ENCODE measurements at places on chromosomes 5 and 9.

- no peak for DNase-seq
Measured at GRCh38 chr9:103625161-103625804, 468.8 kb upstream of the SMC2 start.

GRCh38 chr5:1098986-1099597, 12.8 kb downstream of the SLC12A7 start:
- DNase-seq, result no peak

GRCh38 chr9:112912636-112913035, 22.0 kb upstream of the SLC46A2 start:
- no peak for DNase-seq

GRCh38 chr5:170206216-170206615, 26.6 kb upstream of the C5orf58 start:
- DNase-seq, result no peak

GRCh38 chr9:99778308-99778707, 43.4 kb upstream of the NR4A3 start:
- DNase-seq, result no peak

DNA sequence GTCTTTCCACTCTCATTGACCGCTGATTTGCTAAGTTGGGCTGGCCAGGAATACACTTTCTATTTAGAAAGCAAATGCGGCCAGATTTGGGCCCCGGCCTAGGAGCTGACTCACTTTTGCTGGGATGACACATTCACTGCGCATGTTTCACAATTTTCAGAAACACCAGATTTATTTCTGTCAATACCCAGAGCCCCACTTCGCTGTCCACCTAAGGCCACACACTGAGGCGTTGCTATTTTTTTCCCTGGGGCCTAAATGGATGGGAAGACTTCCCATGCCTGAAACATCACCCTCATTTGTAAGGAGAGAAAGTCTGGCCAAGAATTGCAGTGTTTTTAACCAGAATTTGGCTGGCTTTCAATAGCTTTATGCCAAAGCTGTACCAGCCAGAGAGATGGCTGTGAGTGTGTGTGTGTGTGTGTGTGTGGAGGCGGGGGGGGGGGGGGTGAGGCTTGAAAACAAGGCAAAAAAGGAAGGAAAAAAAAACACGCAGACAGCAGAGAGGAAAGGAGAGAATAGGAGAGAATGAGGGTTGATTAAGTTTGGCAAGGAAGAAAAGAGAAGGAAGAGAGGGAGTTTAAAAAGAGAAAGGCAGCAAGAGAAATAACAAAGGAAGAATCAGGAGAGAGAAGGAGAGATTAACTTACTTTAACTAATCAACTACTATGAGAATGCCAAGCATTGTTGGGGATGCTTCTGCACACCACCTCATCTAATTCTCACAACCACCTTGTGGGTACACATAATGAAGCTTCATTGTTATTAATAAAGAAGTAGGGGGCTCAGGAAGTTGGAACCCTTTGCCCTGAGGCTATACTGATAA, 261.4 kb upstream of the KLF4 start:
- no peak for DNase-seq

DNA sequence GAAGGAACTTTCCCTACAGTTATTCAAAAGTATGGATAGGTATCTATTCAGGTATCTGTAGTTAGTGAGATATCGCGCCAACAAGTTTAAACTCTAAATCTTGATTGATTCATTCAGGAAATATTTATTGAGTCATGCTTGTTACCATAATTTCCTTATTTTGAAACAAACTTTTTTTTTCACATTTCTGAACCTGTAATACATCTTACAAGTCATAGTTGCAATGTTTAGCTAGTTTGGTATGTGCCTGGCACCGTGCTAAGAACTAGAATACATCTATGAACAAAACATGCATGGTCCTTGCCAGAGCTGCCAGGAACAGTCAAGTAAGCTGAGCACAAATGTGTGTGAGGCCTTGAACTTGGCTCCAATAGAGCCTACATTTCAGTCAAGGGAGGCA, 226.4 kb downstream of the PCSK5 start:
- DNase-seq, result no peak

DNA sequence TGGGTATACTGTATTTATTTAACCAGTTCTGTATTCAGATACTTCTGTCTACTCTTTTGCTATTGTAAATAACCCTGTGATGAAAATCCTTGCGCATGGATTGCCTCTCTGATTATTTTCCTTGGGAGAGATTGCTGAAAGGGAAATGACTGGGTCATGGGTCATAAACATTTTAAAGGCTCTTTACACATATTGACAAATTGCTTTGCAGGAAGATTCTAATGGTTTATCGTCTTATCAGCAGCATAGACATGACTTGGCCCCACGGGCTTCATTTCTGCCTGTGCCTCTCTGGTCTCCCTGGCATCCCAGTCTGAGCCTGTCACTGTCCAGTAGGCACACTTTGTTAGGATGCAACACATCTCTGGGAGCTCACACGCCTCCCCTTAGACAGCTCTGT, 52.3 kb downstream of the RGS3 start:
- DNase-seq, result no peak

DNA sequence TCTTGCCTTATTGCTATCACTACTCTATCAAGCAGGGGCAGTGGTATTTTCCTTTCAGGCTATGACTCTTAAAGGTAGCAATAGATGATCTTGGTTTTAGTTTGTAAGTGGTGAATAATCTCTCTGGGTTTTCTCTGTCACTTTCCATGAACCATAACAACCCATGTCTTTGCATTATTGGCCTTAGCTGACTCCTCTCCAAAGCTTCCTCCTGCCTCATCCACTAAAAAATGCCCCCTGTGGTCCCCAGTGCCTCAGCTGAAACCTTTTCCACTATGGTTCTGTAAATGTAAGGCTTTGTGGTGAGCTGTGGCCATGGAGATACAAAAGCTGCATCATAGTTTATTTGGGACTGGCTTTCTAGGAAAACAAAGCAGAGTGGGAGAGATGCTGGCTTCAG, 128.8 kb downstream of the GPBP1 start:
- no peak for DNase-seq

DNA sequence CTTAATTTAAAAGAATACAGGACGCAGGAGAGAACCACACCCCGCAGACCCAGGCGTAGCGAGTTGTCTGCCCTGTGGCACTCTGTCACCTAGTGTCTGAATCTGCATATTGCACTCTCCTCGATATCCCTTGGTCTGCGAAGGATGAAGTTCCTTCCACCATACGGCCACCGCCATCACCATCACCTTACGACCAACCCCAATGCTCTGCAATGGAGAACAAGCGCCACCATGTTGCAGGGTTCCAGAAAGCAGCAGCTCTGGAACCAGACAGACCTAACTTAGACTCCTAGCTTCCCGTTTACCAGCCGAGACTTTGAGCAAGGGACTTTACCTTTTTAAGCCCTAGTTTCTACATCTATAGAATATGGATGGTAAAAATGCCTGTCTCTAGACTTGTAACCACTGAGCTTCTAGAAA, 77.4 kb upstream of the DMRT1 start:
- DNase-seq, result no peak

DNA sequence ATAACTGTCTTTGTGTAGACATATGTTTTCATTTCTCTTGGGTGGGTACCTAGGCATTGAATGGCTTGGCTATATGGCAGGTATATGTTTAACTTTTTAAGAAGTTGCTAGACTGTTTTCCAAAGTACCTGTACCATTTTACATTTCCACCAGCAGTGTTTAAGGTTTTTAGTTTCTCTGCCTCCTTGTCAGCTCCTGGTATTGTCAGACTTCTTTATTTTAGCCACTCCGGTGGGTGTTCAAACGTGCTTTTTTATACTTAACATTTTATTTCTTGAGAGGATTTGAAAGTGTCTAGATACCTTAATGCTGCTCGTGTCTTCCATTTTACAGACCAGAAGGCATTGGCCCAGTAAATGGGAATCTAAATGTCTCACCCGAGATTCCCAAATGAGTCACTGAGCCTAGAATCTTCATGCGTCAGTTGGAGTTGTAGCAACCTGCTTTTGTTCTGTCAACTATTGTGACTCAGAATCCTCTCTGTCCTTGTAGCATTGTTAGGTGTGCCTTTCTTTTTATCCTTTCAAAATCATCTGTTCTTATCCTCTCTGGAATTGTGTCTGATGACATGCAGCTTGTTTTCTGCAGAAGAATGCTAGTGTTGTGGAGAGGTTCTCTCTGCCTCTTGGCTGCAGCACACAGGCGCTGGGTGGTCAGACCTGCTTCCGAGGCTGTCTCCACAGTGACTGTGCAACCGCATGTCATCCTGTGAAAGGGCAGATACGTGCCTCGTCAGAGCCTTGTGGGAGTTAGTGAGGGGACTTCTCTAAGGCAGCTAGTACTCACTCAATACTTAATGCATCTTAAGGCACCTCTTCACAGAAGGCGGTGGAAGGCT, 291.8 kb downstream of the AOPEP start:
- no peak for DNase-seq

- no peak for DNase-seq
Measured at GRCh38 chr9:72294936-72295335, 70.1 kb downstream of the ZFAND5 start.

DNA sequence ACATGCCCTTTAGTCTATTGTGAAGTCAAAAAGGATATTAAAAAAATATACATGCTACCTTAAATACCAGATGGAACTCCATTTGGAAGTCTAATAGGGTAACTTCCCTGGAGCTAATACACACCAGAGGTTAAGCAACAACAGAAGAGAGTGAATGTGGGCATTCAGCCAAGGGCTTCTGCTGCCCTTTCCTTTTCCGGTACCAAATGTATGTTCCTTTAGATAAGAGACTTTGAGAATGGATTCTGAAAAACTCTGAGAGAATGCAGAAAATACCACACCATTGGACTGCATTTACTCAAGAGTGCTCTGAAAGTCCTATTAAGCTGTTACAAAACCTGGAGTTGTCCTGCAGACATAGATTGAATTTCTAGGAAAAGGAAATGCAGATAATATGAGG, 23.8 kb upstream of the TRPM3 start:
- DNase-seq, result no peak

DNA sequence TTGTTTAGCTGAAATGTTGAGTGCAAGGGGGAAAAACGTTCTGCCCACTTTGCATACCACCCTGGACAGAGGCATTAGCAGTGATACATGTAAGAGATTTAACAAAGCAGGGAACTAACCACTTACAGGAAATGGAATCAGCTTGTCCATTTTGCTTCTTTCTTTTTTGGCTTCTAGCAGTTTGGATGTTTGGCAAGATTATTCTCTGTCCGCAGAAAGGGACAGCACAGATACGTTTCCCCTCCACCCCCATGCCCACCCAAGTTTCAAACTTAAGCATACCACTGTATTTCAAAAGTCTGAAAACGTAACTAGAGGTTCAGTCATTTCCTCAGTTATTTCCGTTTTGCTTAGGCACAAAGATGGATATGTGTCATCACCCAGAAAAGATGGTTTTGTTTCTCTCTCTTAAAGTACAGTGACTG, 118.4 kb downstream of the GDNF start:
- DNase-seq, result no peak

GRCh38 chr5:72101828-72102227, 5.4 kb upstream of the MAP1B start:
- no peak for DNase-seq

- no peak for DNase-seq
Measured at GRCh38 chr9:2664174-2665065, 42.8 kb downstream of the VLDLR start.

- DNase-seq, result no peak
Measured at GRCh38 chr5:128329386-128329939, 208.6 kb downstream of the FBN2 start.

- DNase-seq, result no peak
Measured at GRCh38 chr5:117138523-117138922, 563.9 kb upstream of the SEMA6A start.

- no peak for DNase-seq
Measured at GRCh38 chr9:93218671-93219420, 34.9 kb downstream of the WNK2 start.

GRCh38 chr5:603081-603998, 8.8 kb upstream of the CEP72 start:
- no peak for DNase-seq

- DNase-seq, result no peak
Measured at GRCh38 chr9:27538647-27539046, 9.0 kb upstream of the MOB3B start.

- DNase-seq, result no peak
Measured at GRCh38 chr5:129541648-129542251, 81.7 kb downstream of the ADAMTS19 start.

DNA sequence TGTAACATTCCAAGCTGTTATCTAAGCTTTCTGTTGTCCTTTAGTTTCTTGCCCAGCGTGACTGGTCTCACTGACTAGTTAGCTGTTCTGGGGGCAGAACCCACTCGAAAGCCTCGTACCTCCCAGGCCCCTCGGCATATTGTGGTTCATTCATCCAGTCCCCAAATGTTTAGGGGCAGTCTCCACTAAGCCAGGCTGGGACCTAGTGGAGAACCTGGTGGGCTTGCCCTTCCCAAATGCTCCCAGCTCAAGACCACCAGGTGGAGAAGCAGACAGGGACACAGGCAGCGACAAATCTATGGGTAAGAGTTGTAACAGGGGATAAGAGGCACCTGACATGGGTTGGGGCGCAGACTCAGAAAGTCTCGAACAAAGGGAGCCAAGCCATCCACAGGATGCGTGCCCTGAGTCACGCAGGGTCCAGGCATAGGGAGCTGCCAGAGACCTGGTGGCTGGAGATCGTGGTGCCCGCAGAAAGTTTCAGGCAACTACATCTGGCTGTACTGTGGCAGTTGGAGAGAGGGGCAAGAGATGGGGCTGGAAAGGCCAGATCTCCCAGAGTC, 851 bp upstream of the EEIG1 start:
- DNase-seq, result no peak

- DNase-seq, result no peak
Measured at GRCh38 chr9:75552941-75553340, 337.5 kb upstream of the PCSK5 start.

DNA sequence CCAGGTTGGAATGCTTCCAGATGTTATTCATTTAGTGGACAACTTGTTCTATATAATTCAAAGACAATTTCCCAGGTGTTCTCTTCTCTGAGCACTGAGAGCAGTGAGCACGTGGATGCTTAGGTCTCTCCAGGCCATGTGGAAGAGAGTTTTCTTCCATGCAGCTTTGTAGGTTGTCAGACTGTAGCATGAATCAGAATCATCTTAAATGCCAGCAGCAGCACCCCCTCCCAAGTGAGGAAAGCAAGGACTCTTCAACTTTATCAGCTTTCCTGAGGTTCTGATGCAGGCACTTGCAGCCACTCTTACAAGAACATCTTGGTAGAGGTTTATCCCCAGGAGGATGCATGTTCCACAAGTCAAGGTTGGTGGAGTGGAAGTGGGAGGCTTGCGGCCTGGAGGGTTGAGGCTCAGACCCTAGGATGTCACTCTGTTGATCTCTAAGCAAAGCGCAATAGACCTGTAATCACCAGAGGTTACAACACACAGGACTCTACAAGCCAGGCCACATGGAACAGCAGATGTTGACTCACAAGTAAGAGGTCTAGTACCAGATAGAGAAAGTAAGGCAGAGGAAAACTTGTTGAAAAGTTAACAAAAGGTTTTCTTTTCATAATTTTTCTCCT, 47.7 kb downstream of the UGCG start:
- no peak for DNase-seq

DNA sequence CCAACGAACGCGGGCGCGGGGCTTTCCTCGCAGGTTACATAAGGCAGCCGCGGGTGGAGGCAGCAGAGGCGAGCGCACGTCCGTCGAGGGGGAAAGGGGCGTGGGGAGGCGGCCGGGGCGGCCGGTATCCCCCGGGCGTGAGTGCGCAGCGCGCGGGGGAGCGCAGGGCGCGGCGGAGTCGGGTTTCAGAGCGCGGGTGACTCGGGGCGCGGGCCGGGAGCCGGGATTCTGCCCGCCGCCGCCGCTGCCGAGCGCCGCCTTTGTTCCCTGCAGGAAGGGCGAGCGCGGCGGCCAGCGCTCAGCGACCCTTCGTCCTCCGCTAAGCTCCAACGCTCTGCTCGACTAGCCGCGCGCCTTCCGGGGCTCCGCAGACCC, at the start of gene COL15A1:
Gene COL15A1, plus strand, starts transcription at position 226 of the 375 bp plus-strand sequence. CDS start 155 bp downstream, outside the sequence.
- DNase-seq, result no peak
